CD4-positive, alpha-beta T cell treated with Interferon gamma for 1 hour (primary cell): ENCODE measurements at places on chromosomes 13 and 19.
A peak's percentile ranks its signal among the peaks of the same experiment; 100 is the strongest.

GRCh38 chr13:46531953-46532352 lies 21.0 kb upstream of the LRCH1 start:
- DNase-seq, result no peak

DNA sequence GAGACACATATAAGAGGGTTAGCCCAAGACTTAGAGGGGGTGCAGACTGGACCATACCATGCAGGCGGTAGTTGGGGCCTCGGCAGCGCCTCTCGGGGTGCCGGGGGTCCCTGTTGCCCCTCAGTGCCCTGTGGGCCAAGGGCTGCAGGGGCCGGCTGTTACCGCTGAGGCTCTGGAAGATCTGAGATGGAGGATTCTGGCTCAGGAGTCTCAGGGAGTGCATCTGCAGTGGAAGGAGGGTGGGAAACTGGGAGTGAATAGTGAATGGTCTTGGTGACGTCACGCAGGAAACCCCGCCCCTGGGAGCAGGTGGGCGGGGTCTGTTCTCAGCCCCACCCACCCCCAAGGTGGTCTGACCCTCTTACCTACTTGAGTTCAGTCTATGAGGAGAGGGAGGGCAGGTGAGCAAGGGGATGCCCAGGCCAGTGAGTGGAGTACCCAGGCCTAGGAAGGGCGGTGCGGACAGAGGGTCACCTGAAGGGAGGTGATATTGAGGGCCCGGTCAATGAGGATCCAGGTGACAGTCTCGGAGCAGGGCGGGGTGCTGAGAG lies 1.7 kb upstream of the DBP start:
- DNase-seq, result no peak

DNA sequence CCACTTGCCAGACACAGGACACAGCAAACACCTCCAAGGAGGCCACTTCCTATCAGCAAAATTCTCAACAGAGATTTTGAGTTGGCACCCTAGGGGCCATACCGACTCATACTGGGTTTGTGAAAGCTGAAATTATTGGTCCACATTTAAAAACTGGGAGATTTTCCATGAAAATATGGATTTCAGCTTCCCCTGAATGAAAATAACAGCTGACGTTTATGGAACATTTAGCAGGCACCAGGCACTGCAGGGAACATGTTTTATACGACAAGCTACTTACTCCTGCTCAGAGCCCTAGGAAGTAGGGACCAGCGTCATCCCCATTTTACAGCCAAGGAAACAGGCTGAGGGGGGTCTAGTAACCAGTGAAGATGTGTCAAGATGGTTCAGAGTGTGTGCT lies 169.3 kb downstream of the IER2 start:
- no peak for DNase-seq

DNA sequence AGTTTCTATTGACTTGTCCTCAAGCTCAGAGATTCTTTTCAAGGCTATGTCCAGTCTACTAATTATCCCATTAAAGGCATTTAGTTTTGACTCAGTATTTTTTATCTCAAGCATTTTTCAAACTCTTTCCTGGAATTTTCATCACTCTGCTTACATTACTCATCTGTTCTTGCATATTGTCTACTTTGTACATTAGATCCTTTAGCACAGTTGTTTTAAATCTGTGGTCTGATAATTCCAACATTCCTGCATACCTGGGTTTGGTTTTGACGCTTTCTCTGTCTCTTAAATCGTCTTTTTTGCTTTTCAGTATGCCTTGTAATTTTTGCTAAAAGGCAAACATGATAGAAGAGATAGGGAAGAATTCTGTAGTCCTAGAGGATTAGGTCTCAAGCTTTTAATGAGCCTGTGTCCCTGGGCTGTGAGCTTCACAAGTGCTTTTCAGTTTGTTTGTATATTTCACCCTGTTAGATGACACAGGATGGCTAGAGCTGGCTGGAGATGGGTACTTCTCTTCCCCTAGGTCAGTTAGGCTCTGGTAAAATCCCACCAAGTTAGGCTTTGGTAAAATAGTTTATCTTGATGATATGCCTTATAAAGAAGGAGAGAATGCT lies 46.1 kb upstream of the GPC6 start:
- DNase-seq, result no peak

- DNase-seq, result no peak
These were observed 131.9 kb downstream of the ITGBL1 start for GRCh38 chr13:101584331-101584730.

DNA sequence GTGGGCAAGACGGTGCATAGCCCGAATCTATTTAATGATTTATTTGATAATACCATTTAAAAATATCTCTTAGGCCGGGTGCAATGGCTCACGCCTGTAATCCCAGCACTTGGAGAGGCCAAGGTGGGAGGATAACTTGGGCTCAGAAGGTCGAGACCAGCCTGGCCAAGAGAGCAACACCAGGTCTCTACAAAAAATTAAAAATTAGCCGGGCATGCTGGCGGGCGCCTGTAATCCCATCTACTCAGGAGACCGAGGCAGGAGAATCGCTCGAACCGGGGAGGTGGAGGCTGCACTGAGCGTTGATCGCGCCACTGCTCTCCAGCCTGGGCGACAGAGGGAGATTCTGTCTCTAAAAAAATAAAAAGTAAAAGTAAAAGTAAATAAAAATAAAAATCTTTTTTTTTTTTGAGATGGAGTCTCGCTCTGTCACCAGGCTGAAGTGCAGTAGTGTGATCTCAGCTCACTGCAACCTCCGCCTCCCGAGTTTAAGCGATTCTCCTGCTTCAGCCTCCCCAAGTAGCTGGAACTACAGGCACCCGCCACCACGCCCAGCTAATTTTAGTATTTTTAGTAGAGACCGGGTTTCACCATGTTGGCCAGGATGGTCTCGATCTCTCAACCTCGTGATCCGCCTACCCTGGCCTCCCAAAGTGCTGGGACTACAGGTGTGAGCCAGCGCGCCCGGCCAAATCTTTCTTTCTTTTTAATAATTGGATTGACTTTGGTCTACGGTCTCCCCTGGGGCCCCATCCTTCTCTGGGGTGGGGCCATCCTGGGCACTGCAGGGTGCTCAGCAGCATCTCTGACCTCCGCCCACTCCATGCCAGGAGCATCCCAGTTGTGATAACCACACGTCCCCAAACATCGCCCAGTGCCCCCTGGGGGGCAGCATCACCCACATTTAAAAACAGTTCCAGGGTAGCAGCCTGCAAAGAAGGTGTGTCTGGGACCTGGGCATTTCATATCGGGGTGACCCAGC lies 90.7 kb downstream of the GNG7 start:
- no peak for DNase-seq

- DNase-seq, result no peak
These were observed 124.7 kb downstream of the RGCC start for GRCh38 chr13:41582027-41582463.

GRCh38 chr13:96967248-96967745 lies 27.0 kb downstream of the OXGR1 start:
- DNase-seq, result no peak

DNA sequence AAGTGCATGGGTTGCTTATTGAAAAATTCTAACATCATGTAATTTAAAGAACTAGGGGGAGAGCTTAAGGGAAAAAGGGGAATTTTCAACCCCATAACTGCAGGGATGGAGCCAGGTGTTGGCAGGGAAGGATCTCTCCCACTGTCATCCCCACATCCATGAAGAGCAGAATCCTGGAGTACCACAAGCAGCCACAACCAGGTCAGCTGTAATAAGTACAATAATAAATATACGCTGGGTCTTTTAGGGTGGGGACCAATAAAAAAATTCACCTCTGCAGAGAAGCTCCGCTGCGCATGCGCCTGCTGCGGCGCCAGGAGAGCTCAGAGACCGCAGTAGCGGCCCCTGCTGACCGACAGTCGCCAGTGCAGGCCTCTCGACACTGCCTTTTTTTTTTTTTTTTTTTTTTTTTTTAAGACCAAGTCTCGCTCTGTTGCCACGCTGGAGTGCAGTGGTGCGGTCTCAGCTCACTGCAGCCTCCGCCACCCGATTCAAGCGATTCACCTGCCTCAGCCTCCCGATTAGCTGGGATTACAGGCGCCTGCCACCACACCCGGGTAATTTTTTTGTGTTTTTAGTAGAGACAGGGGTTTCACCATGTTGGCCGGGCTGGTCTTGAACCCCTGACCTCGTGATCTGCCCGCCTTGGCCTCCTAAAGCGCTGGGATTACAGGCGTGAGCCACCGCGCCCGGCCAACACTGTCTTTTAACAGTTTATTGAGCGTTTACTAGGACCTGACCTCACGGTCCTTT lies 2.5 kb upstream of the EEF2 start:
- peak; percentile 91 for DNase-seq

- no peak for DNase-seq
These were observed 14.4 kb upstream of the RETN start for GRCh38 chr19:7654401-7654800.

GRCh38 chr13:59954601-59955000 lies 209.1 kb downstream of the DIAPH3 start:
- DNase-seq, result no peak

DNA sequence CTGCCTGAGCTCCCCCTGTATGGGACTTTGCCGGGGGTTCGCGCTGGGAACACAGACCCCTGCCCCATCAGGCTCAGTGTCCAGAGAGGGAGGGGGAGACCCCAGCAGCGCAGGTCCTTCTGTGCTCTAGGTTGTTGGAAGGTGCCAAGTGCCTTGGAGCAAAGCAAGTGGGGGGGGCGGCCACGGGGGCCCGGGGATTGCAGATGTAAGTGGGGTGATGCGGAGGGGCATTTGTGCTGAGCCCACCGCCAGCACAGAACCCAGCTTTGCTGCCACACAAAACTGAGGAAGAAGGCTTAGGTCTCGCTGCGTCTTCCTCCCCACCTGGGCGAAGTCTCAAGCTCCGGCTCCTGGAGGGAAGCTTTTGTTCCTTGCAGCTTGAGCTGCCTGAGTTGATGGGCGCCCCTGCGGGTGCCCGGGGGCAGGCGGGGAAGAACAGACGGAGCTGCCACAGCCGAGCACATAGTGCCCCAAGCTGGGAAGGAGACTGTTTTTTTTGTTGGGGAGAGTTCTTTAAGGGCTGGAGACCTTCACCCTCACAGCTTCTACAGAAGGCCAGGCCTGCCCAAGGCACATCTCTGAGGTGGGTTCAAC lies 1.5 kb upstream of the NTN5 start:
- no peak for DNase-seq

DNA sequence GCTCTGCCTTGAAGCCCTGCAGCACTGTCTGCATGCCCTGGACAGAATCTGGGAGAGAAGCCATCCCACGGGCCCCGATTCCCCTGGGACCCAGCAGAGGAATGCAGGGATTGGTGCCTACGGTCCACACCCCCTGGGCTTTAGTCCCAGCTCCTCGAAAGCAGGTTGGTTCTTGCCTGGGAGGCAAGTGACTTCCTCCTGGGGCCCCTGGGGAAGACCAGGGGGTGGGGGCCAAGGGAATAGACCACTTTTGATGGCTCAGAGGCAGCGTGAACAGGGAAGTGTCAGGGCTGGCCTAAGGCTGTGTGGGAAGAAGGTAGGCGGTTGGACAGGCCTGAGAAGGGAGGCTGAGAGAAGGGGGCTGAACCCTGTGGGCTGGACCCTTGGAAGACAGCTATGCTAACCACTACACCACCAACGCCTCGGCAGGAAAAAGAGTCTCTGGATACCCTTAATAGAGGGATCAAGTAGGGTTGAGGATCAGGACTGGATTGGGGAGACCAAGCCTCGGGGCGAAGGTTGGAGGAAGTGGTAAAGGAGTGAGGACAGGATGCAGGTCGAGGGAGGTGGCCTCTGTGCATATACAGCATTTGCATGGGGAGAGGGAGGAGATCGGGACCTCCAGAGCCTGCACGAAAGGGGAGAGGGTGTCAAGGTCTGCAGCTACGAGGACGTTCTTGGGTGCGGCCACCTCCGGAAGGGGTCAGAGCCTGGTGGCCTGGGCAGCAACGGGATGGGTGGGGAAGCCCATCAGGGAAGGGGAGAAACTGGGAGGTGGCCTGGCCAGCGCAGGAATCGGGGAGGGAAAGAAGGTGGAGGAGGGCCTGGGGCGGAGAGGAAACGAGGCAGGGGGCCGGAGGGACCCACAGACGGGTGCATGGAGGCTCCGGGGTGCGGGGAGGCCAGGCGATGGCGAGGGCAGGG lies 709 bp downstream of the DPP9 start:
- DNase-seq, result no peak

- no peak for DNase-seq
These were observed 692 bp downstream of the ZNF234 start for GRCh38 chr19:44142059-44142433.

GRCh38 chr19:10168386-10168948 lies 26.3 kb downstream of the DNMT1 start:
- DNase-seq, result no peak

GRCh38 chr13:97000295-97000925 lies 6.1 kb upstream of the OXGR1 start:
- no peak for DNase-seq

GRCh38 chr19:43480574-43480973 lies 15.2 kb upstream of the LYPD3 start:
- DNase-seq, result no peak

- DNase-seq, result no peak
These were observed 50.7 kb upstream of the SERP2 start for GRCh38 chr13:44322928-44323327.

DNA sequence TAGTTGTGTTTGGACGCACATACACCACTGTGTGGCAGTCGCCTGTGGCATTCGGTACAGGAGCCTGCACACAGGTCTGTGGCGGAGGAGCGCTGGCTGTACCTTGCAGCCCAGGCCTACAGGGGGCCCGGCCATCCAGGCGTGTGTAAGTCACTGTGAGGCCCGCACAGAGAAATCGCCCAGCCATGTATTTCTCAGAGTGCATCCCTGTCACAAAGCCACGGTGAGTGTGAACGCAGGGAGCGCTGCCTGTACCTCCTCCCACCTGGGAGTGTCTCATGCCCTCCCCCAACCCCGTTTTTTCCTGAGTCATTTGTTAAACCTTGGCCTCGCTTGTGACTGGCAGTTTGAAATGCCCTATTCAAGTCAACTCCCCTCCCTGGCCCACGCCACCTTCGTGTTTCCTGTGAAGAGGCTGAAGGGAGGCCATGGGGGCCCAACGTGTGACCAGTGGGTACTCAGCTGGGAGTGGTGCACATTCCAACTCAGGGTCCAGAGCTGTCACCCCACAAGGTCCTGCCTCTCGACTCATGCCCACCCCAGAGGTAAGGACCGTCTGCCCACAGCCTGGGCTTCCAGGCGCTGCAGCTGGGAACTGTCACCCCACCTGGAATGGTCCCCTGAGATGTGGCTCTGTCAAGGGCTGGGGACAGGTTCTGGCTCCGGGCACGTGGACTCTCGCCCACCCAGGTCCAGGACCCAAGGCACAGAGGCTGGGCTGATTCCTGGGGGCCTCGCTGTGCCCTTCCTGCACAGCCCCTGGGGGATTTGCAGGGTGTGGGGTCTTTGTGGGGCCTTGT lies 11.6 kb upstream of the RASA3 start:
- DNase-seq, result peak; percentile 60

GRCh38 chr13:76934671-76935070 lies 13.6 kb upstream of the ACOD1 start:
- DNase-seq, result no peak

- no peak for DNase-seq
These were observed 39.2 kb downstream of the TBC1D4 start for GRCh38 chr13:75442736-75443234.
